ENCODE measurements at places on chromosomes 7 and 10.

DNA sequence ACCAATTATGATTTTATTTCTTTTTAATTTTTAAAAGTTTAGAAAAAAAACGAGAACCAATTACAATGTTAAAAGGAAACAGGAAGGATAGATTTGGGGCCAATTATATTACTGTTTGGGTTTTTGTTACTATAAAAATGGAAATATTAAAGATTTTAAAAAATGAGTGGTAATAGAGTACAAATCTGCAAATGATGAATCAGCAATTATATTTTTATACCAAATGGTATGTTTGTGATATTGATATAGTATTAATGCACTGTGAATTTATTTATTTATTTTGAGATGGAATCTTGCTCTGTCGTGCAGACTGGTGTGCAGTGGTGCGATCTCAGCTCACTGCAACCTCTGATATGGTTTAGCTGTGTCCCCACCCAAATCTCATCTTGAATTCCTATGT lies 11.5 kb upstream of the GARIN1A start:
- no peak for DNase-seq

DNA sequence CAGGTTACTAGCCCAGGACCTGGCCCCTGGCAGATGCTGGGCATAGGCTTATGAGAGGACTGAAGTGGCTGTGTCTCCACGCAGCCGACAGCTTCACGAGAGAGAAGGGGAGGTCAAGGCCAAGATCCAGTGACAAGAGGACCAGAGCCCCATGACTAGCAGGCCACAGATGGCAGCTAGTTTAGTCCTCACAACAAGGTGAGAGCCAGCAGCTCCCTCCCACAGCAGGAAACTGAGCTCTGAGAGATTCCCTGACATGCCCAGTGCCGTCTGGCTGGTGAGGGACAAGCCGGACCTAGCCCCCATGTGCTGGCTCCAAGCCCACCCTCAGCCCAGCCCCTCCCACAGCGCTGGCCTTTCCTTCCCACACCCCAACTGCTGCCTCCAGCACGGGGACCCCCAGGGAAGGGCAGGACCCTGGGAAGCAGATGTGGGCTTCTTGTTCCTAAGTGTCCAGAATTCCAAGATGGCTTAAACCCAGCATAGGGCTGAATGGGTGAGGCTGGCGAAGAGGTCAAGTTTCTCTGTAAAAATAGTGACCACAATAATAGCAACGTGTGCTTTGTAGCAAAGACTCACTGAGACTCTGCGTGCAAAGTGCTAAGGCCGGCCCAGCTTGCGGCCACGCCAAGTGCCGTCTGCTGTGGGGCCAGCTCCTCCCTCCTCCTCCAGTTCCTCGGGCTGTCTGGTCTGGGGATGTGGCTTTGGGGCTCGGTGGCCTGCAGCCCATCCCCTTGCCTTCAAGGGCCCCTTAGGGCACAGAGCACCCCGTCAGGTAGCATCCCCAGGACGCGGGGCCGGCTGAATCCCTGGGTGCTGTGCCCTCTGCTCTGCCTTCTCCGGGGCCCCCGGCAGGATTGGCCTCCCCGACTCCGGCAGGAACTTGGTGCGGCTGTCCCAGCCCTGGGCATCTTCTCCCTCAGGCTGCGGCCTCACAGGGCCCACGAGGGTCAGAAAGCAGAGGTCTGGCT lies 7.8 kb upstream of the FAM20C start:
- no peak for DNase-seq

- no peak for DNase-seq
Observed at GRCh38 chr7:28558236-28558635, 145.9 kb downstream of the CREB5 start.

- DNase-seq: no peak
Observed at GRCh38 chr7:11668727-11669126, 163.3 kb downstream of the THSD7A start.

- no peak for DNase-seq
Observed at GRCh38 chr10:103557455-103557854, 64.0 kb downstream of the NEURL1 start.

DNA sequence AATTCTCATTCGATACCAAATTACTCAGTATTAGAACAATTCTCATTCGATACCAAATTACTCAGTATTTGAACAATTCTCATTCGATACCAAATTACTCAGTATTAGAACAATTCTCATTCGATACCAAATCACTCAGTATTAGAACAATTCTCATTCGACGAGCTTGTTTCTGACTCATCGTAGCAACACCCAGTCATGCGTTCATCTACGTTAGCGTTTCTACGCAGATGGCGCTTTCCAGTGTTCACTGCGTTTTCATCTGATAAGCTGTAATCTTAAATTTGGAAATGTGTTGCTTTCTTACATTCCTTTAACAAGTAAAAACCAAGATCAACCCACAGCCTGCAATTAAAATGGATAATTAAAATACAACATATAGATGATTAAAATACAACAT lies 276.3 kb downstream of the ZMYND11 start:
- no peak for DNase-seq

- DNase-seq: no peak
Observed at GRCh38 chr10:122673731-122674130, 25.9 kb downstream of the C10orf120 start.

DNA sequence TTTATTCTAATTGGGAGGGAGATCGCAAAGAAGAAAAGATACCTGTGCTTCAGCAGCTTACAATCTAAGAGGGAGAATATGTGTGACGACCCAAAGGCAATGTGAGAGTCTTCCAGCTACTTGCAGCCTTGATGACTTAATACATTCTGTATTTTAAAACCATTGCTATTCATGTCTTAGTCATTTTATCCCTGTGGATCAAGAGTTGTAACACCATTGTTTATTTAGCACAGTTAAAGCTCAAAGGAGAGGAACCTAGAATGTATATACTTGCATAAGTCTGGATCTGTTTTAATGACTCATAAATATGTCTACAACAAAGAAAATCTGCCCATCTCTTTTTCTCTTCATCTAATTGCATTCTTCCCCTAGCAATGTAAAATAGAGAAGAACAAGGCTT lies 117.9 kb upstream of the DLX6 start:
- DNase-seq: no peak

DNA sequence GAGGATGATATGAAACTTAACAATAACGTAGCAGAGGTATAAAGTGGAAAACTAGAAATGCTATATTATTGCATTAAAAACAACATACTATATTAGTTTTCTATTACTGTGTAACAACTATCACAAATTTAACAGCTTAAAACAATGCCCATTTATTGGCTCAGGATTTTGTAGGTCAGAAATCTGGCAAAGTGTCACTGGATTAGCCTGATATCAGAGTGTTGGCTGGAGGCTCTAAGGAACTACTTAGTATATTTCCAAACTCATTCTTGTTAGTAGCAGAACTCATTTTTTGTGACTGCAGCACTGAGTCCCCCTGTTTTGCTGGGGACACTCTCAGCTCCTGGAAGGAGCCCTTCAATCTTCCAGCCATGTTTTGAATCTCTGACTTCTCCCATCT lies 306.8 kb downstream of the ETV1 start:
- no peak for DNase-seq

DNA sequence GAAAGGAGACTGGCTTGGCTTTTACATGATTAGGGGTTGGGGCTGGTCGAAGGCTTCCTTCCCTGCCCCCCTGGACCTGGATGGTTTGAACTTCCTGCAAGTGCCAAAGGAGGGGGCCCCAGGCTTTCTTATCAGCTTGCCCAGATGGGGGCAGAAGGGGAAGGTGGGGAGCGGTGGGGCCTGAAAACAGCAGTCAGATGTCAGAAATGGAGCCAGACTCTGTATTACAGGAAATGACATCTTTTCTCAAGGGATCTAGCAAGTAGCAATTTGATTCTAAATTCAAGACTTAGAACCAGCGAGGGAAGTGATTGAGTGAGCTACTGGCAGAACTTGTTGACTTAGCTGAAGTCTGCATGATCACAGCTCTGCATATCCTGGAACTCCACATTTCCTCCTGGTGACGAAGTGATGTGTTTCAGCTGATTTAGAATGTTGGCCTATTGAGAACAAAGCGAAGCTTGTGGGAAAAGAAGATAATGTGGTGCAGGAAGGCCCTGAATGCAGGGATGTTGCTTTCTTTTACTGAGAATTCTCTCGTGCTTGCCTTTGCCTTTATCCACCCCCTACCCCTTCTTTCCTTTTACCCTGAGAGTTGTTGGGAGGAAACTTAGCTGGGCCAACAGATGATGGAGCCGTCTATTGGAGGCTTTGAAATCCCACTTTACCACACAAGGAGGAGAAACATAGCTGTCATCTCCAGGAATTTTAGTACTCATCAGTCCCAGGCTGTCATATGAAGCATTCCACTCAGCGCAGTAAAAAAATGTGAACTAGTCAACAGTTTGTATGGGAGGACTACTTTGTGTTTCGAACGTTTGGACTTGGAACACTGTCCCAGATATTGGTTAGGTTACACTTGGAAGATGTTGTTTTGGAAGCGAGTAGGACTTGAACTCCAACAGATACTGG lies 43.2 kb downstream of the CCNY start:
- DNase-seq: peak; percentile 91

GRCh38 chr10:70323138-70323696 lies 39.4 kb upstream of the NPFFR1 start:
- DNase-seq: no peak

DNA sequence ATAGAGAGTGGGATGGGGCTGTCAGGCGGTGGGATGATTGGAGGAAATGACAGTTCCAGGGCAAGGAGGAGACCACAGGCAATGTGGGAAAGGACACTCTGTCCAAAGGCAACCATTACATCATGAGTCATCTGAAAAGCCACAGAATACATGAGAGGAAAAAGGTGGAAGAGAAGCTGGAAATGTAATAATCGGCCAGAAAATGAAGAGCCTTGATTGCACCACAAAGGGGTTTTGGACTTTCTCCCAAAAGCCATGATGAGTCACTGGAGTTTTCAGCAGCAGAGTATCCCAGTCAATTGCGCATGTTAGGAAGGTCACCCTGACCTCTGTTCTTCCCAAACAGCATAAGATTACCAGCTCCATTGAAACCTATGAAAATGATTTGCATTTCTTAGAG lies 222.0 kb downstream of the LHFPL3 start:
- no peak for DNase-seq
